ENCODE measurements at places on chromosomes 5 and 9. TPM values are rescaled to one million over a fixed set of nuclear protein-coding genes. Genes with fewer than 3 reads are reported as not detected.

DNA sequence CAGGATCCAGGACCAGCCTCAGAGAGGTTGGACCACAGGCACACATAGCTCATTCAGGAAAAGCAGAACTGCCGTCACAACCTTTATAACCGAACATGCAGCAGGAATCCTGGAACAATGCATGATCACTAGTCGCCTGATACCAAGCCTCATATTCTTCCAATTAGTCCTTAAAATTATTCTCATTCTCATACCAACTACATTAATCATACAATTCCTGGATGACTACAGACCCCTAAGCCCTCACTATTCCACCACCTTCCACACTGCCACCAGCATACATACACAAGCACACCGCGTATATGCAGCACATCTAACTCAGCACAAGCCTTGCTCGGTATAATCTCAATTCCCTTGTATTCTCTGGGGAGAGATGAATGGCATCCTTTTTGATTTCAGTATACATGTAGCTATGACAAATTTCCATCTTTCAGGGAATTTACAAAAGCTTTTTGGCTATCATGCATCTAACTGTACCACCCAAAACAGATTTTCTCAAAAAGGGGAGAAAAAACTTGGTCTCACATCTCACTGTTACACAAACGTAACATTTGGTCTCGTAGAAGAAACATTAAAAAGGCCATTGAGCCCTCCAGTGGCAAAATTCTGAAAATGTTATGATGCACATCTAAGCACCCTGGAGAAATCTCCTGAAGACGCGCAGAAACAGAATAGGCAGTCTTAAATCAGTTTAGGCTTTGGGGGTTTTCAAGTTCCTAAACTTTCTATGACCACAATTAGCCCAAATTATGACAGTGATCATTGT is 46.2 kb downstream of the MCTP1 start:
- H3K27me3 ChIP-seq = no peaks in the 10 kb centered on the region
- DNase-seq = no peak
- no peaks in the 10 kb centered on the region for H3K36me3 ChIP-seq
- no peaks in the 10 kb centered on the region for H3K4me1 ChIP-seq
- H3K27ac ChIP-seq = no peak overlapping the region

DNA sequence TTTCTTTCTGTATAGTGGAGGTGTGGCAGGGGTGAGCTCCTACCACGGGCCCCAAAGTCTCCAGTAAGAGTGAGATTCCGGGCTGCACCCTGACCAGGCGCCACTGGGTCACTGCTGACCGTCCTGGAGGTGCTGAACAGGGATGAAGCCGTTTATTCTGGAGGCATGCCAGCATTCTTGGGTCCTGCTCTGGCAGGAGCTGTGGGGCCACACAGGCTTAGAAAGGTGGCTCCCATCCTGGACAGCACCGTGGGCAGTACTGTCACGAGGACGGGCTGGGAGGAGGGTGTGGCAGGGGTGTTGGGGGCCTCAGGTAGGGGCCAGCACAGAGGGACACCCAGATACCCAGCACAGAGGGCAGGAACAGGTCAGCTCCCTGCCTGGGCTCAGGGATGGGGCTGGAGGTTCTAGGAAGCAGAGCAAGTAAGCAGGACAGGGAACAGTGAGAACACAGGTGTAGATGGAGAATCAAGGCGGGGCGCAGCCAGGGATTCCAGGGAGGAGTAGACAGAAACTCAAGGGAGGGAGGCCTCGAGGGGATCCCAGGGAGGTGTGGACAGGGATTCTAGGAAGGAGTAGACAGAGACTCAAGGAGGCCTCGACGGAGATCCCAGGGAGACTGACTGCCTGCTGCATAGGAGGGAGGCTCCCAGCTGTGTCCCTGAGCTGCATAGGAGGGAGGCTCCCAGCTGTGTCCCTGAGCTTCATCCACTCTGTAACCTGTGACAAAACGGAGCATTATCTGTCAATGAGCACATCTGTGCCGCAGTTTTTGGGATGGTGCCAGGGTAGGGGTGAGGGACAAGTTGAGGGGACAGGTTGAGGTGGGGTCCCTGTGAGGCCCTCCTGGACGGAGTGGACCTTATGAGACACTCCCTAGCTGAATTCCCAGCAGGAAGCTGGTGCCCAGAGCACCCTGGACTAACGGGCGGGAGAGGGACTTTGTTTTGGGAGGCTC is 1.1 kb upstream of the PLEKHG4B start:
- peaks cover 24% of the 10 kb centered on the region for H3K27me3 ChIP-seq
- no peaks in the 10 kb centered on the region for H3K36me3 ChIP-seq
- DNase-seq = no peak
- peaks cover 2% of the 10 kb centered on the region for H3K4me1 ChIP-seq

The CKMT2 gene
- 0.59 TPM for total RNA-seq

The SPINK7 gene
- not detected for total RNA-seq

GRCh38 chr5:120510098-120510637 is 46.1 kb downstream of the PRR16 start:
- no peak overlapping the region for H3K4me3 ChIP-seq
- no peak for DNase-seq
- no peaks in the 10 kb centered on the region for H3K36me3 ChIP-seq
- no peaks in the 10 kb centered on the region for H3K4me1 ChIP-seq
- H3K27ac ChIP-seq = no peak overlapping the region
- no peaks in the 10 kb centered on the region for H3K27me3 ChIP-seq

The GABRB2 gene
- total RNA-seq = 0.08 TPM

DNA sequence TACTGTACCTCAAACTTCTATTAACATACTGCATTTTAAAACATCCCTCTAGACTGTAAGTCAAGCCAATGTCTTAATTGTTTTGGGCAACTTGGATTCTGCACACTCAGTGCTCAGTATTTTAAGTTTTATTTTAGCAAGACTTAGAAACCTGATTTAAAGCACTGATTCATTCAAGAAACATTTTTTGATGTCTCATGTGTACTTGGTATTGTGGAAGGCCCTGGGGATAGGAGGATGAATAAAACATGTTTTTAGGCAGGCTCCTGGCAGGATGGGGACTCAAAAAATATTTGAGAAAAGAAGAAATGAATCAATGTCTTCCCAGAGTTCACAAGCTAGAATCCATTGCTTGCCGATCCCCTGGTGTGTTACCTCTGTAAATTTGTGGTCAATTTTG is 334.0 kb upstream of the PUM3 start:
- no peaks in the 10 kb centered on the region for H3K36me3 ChIP-seq
- H3K27me3 ChIP-seq = no peaks in the 10 kb centered on the region
- no peak for DNase-seq
- H3K4me3 ChIP-seq = no peak overlapping the region
- peaks cover 4% of the 10 kb centered on the region for H3K4me1 ChIP-seq
- no peak overlapping the region for H3K27ac ChIP-seq

GRCh38 chr9:88949425-88949824 is 41.8 kb upstream of the S1PR3 start:
- no peak for DNase-seq
- H3K4me1 ChIP-seq = no peaks in the 10 kb centered on the region
- H3K27me3 ChIP-seq = no peaks in the 10 kb centered on the region
- no peak overlapping the region for H3K27ac ChIP-seq
- H3K36me3 ChIP-seq = no peaks in the 10 kb centered on the region

- H3K27ac ChIP-seq = no peak overlapping the region
- no peak for DNase-seq
- no peaks in the 10 kb centered on the region for H3K27me3 ChIP-seq
- H3K4me1 ChIP-seq = peaks cover 4% of the 10 kb centered on the region
- no peak overlapping the region for H3K4me3 ChIP-seq
These were observed 45.5 kb downstream of the GALNT12 start for GRCh38 chr9:98852961-98853360.

DNA sequence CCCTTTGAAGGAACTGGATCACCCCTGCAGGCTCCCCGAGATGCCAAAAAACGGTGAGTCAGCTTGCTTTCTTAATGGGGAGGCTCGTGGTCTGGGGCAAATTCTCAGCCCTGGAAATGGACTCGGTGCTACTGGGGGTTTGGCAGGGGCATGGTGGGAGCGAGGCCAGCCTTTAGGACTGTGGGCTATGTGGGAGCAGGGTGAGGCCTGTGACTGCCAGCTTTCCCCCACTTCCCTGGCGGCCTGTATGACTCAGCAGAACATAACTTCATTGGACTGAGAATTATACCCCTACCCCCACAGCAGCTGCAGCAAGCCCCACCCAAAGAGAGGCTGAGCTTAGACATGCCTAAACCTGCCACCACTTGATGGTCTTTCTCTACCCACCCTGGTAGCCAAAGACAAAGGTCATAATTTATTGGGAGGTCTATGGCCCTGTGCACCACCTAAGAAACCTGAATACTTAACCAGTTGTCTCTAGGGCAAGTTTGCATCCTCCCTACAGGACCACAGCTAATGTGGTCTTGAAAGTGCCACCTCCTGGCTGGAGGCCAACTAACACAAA is 325.3 kb downstream of the TLE1 start:
- no peaks in the 10 kb centered on the region for H3K4me1 ChIP-seq
- H3K27ac ChIP-seq = no peak overlapping the region
- H3K36me3 ChIP-seq = no peaks in the 10 kb centered on the region
- no peak overlapping the region for H3K4me3 ChIP-seq
- DNase-seq = no peak

GRCh38 chr5:35016174-35017051 is 31.3 kb downstream of the AGXT2 start:
- H3K27me3 ChIP-seq = no peaks in the 10 kb centered on the region
- DNase-seq = no peak
- H3K4me3 ChIP-seq = no peak overlapping the region
- H3K36me3 ChIP-seq = peaks cover 17% of the 10 kb centered on the region

DNA sequence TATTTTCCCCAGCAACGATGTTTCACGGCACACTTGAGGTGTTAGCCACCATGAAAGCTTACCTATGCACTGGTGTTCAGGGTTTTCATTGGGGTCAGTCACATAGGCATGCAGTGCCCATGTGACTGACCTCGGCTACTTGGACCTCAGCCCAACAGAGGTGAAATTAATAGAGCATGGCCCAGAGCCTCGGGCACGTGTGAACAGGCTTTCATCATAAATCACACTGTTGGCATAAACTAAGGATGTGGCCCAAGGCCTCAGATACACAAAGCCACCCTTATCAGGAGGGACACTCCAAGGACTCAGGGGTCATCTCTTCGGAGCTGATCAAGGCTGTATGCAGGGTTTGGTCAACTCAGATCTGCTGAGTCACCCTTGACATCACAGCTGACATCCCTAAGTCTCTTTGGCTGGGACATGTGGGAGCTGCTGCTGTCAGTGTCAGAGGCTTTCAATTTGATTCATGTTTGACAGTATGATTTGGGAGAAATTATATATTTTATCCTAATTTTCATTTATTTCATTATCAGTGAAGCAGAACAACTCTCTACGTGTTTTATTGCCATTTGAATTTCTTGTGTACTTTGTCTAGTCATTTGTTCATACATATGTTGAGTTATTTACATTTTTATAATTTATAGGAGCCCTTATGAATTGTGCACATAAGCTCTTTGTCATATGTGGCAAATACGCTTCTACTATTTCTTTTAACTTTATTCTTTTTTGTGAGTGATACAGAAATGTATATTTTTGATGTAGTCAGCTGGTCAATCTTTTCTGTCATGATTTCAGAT is 59.7 kb upstream of the ANKRD33B start:
- no peaks in the 10 kb centered on the region for H3K27me3 ChIP-seq
- no peak overlapping the region for H3K27ac ChIP-seq
- DNase-seq = no peak
- H3K36me3 ChIP-seq = no peaks in the 10 kb centered on the region
- no peaks in the 10 kb centered on the region for H3K4me1 ChIP-seq

GRCh38 chr5:101364469-101364868 is 461.4 kb upstream of the ST8SIA4 start:
- DNase-seq = no peak
- H3K4me3 ChIP-seq = no peak overlapping the region
- no peaks in the 10 kb centered on the region for H3K27me3 ChIP-seq
- no peaks in the 10 kb centered on the region for H3K4me1 ChIP-seq
- H3K27ac ChIP-seq = no peak overlapping the region

DNA sequence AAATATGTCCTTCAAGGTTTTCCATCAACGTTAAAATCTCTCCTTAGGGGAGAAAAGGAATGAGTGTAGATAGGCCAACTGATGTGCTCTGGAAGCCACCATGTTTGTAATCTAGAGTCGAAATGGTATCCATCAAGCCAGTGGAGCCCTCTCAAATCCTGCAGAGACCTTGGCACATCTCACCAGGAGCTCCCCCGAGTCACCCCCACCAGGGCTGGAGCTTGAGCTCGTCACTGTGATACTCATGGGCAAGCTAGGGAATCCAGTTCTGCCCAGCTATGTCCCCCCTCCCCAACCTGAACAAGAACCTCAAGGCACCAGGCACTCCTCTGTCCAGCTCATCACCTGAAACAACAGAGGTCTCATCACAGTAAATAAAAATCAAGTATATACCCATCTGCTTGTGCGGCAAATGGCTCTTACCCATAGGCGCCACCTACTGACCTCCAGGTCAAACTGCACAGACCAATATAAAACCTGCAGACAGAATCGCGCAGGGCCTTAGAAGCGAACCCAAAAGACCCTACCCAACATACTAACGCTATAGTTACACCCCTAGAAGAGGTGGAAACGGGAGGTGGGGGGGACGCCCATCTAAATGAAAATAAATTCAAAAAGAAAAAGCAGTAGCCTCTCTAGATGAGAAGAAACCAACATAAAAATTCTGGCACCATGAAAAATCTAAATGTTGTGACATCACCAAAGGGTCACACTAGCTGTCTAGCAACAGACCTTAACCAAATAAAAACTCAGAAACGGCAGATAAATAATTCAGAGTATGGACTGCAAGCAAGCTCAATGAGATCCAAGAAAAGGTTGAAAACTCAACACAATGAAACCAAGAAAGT is 75.0 kb downstream of the TTC39B start:
- H3K27ac ChIP-seq = no peak overlapping the region
- H3K4me1 ChIP-seq = no peaks in the 10 kb centered on the region
- H3K27me3 ChIP-seq = no peaks in the 10 kb centered on the region
- no peak for DNase-seq

DNA sequence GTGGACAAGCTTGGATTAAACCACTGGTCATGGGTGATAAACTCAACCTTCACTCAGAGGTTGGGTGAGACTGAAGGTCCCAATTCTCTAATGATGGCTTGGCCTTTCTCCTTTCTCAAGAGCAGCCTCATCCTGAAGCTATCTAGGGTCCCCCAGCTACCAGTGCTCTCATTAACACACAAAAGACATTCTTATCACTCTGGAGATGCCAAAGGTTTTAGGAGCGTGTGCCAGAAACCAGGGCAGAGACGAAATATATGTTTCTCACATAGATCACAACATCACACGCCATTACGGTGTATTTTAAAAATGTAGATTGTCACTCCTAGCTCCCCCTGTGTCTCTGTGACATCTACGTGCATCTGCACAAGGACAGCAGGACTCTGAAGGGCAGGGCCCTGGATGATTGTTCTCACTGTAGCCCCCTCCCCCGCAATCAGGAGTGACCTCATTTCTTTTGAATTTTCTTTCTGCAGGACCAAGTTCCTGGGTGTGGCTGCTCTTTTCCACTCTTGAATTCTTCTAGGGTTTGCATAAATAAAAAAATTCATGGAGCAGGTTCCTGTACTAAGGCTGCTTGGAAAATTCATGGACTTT is 311.3 kb downstream of the GADD45G start:
- H3K4me1 ChIP-seq = peaks cover 2% of the 10 kb centered on the region
- H3K27ac ChIP-seq = no peak overlapping the region
- no peaks in the 10 kb centered on the region for H3K36me3 ChIP-seq
- H3K27me3 ChIP-seq = no peaks in the 10 kb centered on the region
- H3K4me3 ChIP-seq = no peak overlapping the region

GRCh38 chr9:125341566-125341965 is 79.9 kb downstream of the GAPVD1 start:
- peaks cover 27% of the 10 kb centered on the region for H3K36me3 ChIP-seq
- DNase-seq = no peak
- no peak overlapping the region for H3K4me3 ChIP-seq

The FBXO38 gene
- 40.9 TPM for total RNA-seq

The GGTA1 gene
- total RNA-seq = 2.4 TPM

GRCh38 chr9:94665613-94666012 is 26.3 kb upstream of the FBP1 start:
- H3K4me1 ChIP-seq = peaks cover 27% of the 10 kb centered on the region
- H3K4me3 ChIP-seq = no peak overlapping the region
- DNase-seq = no peak
- no peaks in the 10 kb centered on the region for H3K36me3 ChIP-seq
